ENCODE measurements at places on chromosomes 3 and 15. TPM values are rescaled to one million over a fixed set of nuclear protein-coding genes. Genes with fewer than 3 reads are reported as not detected.

The NDN gene
- polyA plus RNA-seq = 83.0 TPM

The FBXO45 gene
- polyA plus RNA-seq = 13.7 TPM

The WDR93 gene
- polyA plus RNA-seq = 3.2 TPM

The C3orf85 gene
- 13.2 TPM for polyA plus RNA-seq

The SEC11A gene
- polyA plus RNA-seq = 246 TPM

The GP5 gene
- 0.57 TPM for polyA plus RNA-seq
